ENCODE measurements at places on chromosomes 11 and 22. TPM values are rescaled to one million over a fixed set of nuclear protein-coding genes. Genes with fewer than 3 reads are reported as not detected.

MMP27 gene
- not detected for total RNA-seq

GRCh38 chr11:31967404-31968130 is 123.3 kb upstream of the RCN1 start:
- H3K4me3 ChIP-seq, result no peak overlapping the region
- H3K27me3 ChIP-seq, result no peaks in the 10 kb centered on the region

DNA sequence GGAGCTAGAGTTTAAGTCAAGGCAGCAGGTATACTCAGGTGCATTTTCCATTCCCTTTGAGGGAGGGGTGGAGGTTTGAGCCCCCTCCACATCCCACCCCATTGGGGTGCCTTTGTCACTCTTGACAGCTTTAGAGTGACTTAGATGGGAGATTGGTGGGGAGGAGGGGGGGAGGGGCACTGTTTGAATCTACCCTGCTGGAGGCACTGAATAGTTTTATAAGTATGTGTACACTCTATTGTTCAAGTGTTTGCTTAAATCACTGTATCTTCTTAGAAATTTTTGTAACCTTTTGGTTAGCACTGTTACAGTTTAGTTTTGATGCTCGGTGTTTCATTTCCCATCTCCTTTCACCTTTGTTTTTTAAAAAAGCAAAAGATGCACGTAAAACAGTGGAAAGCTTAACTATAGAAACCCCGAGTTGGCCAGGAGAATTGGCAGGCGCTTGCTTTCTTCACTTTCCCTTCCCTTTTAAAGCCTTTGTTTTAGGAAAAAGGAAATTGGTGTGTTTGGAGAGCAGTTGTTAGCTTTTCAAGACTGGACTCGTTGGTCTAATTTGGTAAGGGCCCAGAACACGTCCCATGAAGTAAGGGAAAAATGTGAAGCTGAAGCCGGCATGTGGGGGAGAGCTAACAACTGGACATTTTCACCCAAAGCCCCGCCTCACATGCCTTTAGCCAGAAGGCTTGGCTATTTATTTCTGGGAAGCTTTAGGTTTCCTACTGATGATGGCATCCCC is 42.8 kb downstream of the TNRC6B start:
- H3K36me3 ChIP-seq, result no peaks in the 10 kb centered on the region
- H3K27me3 ChIP-seq, result no peaks in the 10 kb centered on the region
- peak overlapping the region; percentile 67 for H3K27ac ChIP-seq
- peaks cover 6% of the 10 kb centered on the region for H3K4me1 ChIP-seq
- H3K4me3 ChIP-seq, result no peak overlapping the region
- no peak for DNase-seq

- peaks cover 31% of the 10 kb centered on the region for H3K4me1 ChIP-seq
- H3K36me3 ChIP-seq, result no peaks in the 10 kb centered on the region
- H3K27me3 ChIP-seq, result no peaks in the 10 kb centered on the region
- peak overlapping the region; percentile 82 for H3K27ac ChIP-seq
Observed at GRCh38 chr22:24146791-24147353, 34.4 kb upstream of the SUSD2 start.

- H3K27me3 ChIP-seq, result no peaks in the 10 kb centered on the region
- H3K4me3 ChIP-seq, result no peak overlapping the region
- H3K27ac ChIP-seq, result no peak overlapping the region
- H3K36me3 ChIP-seq, result no peaks in the 10 kb centered on the region
- DNase-seq, result no peak
- H3K4me1 ChIP-seq, result peaks cover 12% of the 10 kb centered on the region
Observed at GRCh38 chr11:86687185-86687778, 14.9 kb upstream of the ME3 start.
